Fibroblast of skin of right quadriceps (primary cell): ENCODE measurements at places on chromosomes 11 and 22.
A peak's percentile ranks its signal among the peaks of the same experiment; 100 is the strongest.

- peak; percentile 35 for DNase-seq
These were observed 13.6 kb downstream of the FJX1 start for GRCh38 chr11:35631891-35632290.

- DNase-seq, result no peak
These were observed 85.0 kb downstream of the INSC start for GRCh38 chr11:15199693-15200092.

- no peak for DNase-seq
These were observed 2249.5 kb downstream of the LRRC4C start for GRCh38 chr11:39209981-39210380.

DNA sequence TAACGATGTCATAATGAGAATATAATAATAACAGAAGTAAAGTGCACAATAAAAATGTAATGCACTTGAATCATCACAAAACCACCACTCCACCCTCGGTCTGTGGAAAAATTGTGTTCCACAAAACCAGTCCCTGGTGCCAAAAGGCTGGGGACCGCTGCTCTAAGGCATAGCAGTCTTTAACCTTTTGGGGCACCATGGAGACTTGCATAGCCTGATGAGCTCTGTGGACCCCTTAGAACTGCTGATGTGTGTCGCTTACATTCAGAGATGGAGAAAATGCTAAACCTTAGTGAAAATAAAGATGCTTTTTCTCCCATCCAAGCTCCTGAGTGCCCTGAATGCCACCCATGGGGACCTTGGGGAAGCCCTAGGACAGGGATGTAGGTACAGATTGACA lies 87.6 kb upstream of the SEPTIN5 start:
- DNase-seq, result no peak
